ENCODE measurements at places on chromosomes 4 and X.

- DNase-seq, result no peak
These were observed 114.9 kb downstream of the EFHC2 start for GRCh38 chrX:44228621-44229020.

DNA sequence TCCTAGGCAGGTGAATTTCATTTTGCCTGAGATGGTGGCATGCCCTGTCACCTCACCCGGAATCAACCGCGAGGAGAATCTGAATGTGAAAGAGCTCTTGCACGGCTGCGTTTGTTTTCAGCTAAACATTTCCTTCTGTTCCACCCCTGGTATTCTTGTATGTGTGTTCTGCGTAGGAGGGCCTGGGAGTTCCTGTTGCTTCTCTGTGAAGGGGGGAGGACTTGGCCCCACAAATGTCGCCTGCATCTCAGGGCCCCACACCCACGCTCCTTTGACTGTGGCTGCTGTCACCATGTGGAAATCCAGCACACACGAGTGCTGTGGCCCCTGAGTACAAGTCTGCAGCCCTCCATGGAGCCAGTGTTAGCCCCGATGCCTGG, 45.8 kb upstream of the CLCN4 start:
- DNase-seq, result no peak

GRCh38 chrX:48761674-48762471, at the start of gene GLOD5:
GLOD5 (plus strand) TSS chrX:48761747; CDS start chrX:48761791, 44 bp downstream.
- peak; percentile 11 for DNase-seq

DNA sequence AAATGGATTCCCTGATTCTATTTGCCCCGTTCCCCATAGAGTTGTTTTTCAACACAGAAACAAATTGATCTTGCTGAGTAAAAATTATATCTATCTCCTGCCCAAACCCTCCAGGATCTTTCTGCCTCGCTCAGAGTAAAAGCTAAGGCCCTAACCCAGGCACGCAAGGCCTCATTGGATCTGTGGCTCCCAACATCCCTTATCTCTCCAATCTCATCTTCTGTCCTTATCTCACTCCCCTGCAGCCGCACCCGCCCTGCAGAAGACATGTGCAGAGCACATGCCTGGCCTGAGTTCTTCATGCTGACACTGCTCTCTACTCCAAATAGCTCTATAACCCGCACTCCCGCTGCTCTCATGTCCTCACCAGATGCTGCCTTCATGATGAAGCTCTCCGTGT, 543.8 kb upstream of the ZFP42 start:
- DNase-seq, result no peak

GRCh38 chr4:11702886-11703557, 274.3 kb upstream of the HS3ST1 start:
- no peak for DNase-seq

DNA sequence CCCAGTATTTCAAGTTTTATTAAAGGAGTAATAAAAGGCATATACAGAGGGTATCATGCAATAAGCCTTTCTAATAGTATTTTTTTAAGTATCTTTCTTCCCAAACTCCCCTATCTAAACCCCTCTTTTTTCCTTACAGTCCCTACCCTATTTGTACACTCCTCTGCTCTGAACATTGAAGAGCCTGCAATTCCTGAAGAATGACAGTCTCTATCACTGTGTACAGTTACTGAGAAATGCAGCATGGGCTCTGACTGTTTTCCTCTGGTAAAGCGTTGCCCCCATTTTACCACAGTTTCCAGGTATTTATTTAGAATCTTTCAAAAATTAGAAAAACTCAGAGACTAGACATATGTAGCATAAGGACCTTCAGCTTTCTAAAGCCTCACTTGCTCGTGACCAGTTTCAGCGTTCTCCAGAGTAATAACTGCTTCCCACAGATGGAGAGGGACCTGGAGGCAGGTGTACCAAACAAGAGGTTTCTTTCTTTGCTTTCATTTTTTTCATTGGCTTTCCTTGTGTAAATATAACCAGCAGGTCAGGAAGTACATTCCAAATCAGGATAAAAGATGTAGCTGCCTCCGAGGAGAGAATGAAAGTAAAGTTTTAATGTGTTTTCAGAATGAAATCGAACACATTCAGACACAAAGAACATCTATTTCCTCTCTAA, 230.8 kb downstream of the CFAP299 start:
- no peak for DNase-seq

DNA sequence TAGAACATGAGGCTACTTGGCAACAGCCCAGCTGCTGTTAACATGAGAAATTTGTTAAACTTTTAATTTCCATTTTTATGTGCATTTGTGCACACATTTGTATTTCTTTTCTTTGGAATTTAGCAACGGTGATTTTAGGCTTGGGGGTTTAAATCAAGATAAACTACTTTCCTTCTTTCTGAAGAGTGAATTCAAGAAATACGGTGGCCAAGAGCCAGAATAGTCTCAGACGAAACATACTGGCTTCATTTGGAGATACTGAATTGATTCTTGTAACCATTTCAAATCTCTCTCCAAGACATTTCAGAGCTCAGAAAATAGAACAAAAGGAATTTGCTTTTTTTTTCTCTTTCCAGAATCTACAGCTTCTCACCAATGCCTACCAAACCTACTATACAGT, 134.1 kb upstream of the SCML1 start:
- no peak for DNase-seq

- DNase-seq, result no peak
These were observed 73.2 kb downstream of the SORBS2 start for GRCh38 chr4:185738820-185739219.

GRCh38 chr4:15270201-15270600, 157.6 kb upstream of the C1QTNF7 start:
- DNase-seq, result no peak

DNA sequence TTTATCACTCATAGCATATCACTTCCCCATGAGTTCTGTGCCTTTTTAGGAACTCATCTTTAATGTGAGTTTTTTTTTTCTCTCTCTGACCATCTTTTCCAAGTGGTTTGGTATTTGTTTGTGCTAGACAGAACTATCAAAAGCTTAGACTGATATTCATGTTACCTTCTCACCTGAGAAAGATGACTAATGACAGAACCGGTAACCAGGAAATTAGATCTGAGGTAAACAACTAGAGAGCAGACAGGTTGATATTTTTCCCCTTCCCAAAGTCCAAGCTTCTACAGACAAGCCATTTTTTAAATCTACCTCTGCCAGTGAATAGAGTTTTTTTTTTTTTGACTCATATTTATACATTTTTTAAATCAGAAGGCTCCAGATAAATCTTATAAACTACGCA, 17.0 kb upstream of the SRD5A3 start:
- DNase-seq, result no peak

DNA sequence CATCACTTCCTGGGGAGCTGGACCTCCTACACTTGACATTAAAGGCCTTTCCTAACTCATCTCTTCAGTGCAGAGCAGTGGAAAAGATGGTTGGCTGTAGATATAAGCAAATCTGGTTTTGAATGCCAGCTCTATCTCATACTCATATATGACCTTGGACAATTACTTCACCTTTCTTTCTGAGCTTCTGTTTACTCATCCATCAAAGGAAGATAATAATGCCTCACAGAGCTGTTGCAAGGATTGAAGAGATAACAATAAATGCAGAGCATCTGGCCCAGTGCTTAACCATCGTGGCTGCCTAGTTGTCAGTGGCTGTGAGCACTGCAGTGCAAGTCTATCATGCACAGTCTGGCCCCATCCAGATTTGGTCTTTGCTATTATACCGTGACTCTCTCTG, 148.1 kb upstream of the EOLA2 start:
- DNase-seq, result no peak

DNA sequence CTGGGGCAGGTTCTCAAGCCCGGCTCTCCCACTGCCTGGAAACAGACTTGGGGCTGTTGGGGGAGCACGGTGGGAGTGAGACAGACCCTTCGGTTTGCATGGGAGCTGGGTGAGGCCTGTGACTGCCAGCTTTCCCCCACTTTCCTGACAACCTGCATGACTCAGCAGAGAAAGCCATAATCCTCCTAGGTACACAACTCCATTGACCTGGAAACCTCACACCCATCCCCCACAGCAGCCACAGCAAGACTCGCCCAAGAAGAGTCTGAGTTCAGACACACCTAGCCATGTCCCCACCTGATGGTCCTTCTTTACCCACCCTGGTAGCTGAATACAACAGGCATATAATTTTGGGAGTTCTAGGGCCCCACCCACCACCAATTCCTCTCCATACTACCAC, 57.6 kb upstream of the UBQLN2 start:
- DNase-seq, result no peak

DNA sequence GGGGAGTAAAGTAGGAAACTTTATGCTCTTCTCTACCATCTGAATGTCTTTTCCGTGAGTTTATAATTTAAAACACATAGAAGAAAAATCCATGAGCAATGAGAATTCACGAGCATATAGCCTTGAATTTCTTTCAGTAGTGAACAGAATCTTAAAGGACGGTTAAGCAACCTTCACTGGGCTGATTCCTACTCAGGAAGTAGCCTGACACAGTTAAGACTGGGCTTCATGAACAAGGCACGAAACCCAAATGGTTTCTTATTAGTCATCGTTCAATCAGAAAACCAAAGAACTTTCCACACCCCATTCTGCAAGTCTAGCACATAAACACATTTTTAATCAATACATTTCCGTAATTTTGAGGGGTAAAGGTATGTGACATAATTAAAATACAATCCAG, 95.8 kb downstream of the SH3KBP1 start:
- no peak for DNase-seq

DNA sequence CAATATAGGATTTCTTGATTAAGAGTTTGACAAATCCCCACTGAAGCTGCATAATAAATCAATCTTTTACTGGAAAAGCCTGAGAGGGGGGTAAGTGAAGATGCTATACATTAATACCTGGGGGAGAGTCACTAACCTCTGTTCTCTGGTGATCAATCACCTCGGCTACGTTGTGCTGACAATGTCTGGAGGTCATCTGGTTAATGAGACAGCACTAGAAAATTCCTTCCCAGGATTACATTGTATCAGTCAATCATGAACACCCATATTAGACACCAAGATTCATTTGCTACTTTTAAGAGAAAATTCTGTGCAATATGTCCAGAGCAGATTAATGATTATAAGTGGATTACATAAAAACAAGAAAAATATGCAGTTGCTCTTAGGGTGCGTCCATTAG, 408.3 kb downstream of the PDHA2 start:
- DNase-seq, result no peak

- DNase-seq, result no peak
These were observed 1.3 kb upstream of the ING2 start for GRCh38 chr4:183503497-183504063.

DNA sequence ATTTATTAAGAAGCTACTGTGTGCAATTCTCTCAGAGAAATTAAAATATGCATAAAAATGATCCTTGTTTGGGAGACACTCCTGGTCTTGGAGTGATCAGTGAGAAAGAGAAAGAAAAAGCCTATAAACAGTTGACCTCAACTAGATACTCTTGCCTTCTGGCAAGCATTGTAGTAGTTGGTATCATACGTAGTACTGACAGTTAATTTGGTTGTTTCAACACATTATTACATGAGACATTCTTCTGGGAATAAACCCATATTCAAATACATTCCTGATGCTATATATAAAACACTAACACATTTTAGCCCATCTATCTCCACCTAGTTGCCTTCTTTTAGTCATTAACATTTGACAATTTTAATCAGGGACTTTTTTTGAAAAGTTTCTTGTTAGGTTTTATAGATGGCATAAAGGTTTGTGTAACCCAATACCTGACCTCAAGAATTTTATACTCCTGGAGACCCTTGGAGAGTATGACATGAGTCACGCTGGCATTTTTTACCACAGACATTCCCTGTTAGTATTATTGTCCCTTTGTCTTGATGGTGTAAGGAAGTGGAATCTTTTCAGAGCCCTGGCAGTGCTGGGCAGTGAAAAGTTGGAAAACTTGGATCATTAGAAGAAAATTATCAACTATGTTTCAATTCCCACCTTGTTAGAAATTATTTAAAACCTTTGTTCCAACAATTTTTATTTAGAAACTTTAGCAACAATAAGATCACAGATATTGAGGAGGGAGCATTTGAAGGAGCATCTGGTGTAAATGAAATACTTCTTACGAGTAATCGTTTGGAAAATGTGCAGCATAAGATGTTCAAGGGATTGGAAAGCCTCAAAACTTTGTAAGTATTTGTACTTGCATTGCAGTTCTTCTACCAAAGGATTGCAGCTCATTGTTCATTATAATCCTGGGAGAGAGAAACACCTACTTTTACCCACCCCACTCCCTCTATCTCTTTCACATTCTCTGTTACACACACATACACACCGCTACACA, 167.1 kb upstream of the PACRGL start:
- no peak for DNase-seq

DNA sequence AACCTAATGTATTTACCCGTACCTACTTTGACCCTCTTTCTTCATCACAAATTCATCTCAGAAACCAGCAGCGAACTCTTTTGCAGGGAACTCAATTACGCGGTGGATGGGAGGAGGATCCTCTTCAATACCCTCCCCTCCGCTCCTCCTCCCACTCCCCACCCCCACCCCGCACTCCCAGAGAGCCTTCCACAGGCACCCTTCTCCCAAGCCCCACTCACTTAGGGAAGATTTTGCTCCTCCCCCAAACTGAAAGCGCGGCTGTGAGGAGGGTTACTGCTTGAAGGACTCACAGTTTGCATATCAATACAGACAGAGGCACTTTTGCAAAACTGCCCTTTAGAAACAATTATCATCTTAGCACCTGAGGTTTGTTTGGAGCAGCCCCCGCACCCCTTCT, 960 bp upstream of the IL1RAPL1 start:
- peak; percentile 62 for DNase-seq

DNA sequence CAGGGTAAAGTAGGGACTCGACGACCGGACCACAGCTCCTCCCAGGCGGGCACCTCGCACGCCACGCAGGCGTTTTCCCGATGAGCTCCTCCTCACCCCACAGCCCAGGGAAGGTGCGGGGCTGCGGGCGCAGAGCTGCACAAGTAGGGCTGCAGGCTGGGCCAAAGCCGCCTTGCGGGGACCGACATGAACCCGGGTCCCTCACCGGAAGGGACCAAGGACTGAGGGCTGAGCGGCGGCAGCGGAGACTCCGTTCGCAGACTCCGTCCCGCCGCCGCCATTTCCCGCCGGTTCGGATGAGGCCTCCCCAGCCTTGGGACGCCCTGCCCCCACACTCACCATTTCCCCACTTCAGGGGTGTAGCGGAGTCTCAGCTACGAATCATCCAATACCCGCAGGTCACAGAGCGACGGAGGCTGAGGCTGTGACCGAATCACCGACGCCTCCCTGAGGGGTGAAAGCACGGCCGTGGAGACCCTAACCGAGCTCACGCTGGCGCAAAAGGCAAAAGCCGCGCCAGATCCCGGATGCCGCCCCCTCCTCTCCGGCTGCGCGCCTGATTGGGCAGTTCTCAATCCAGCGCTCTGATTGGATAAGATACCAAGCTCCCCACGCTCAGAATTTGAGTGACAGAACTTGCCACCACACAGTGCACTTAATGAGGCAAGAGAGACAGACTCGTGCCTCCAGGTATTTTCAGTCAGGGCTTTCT, at the start of gene ZNF732:
TSS of gene ZNF732 (minus strand) at position 506 of the 712 bp plus-strand sequence. CDS start at position 342, 164 bp downstream.
- peak; percentile 56 for DNase-seq

DNA sequence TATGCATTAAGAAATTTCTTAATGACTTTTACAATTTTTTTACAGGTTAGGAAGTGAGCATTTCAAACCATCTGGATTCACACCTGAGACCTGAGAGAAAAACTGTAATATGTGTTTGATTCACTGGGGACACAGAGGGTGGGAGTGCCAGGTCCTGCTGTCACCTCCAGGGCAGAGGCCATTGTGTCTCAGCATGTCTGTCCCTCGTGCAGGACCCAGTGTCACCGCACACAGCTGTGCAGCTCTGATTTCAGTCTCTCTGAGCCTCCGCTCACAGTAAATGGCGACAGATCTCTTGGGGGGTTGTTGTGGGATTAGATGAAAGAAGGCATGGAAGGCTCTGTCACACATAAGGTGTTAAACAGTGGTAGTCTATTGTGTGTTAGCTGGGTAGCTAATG, 23.0 kb upstream of the CLDN24 start:
- no peak for DNase-seq

GRCh38 chr4:2787230-2788100, 5.4 kb upstream of the SH3BP2 start:
- no peak for DNase-seq

Measured in nephron progenitor cell (in vitro differentiated cells).